ENCODE measurements at places on chromosomes 3 and 15.

- DNase-seq, result no peak
Observed at GRCh38 chr3:28019740-28020139, 221.7 kb upstream of the CMC1 start.

DNA sequence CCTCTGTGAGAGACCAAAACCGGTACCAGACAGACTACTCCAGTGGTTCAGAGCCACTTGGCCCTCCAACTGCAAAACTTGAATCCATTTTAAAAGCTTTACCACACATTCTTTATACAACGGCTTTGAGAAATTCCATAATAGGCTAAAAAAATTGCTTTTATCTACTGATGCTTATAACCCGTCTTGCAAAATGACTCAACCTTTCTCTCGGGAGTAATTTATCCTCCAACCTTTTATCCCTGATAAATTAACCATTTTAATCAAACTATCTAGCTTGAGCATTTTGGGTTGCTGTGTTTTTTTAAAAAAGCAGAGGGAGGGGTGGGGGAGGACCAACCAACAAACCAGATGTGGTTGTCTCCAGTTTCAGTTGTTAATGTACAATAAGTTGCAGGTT lies 275.7 kb upstream of the LRTM1 start:
- no peak for DNase-seq

- DNase-seq, result no peak
Observed at GRCh38 chr15:50883903-50884302, 24.6 kb upstream of the AP4E1 start.

DNA sequence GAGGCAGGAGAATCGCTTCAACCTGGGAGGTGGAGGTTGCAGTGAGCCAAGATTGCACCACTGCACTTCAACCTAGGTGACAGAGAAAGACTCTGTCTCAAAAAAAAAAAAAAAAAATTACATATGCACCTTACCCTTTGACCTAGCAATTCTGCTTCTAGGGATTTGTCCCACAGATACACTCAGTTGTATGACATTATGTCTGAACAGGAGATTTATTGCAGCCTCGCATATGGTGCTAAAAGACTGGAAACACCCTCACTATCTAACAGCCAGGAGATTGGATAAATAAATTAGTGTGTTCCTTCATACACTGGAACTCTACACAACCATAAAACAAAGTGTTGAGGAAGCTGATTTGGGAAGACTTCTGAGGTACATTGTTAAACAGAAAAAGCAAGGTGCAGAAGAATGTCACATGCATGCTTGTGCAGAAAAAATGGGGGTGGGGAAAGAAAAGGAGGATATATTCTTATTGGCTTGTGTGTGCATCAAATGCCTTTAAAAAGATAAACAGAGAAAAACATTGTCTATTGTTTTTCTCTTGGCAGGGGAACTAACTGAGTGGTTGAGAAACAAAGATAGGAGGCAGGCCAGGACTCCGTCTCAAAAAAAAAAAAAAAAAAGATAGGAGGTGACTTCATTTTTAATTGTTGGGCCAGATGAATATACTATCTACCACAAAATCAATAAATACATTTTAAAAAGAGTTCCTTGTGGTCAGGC lies 30.9 kb downstream of the PPCDC start:
- DNase-seq, result no peak

- no peak for DNase-seq
Observed at GRCh38 chr3:182185313-182185712, 473.6 kb downstream of the SOX2 start.

DNA sequence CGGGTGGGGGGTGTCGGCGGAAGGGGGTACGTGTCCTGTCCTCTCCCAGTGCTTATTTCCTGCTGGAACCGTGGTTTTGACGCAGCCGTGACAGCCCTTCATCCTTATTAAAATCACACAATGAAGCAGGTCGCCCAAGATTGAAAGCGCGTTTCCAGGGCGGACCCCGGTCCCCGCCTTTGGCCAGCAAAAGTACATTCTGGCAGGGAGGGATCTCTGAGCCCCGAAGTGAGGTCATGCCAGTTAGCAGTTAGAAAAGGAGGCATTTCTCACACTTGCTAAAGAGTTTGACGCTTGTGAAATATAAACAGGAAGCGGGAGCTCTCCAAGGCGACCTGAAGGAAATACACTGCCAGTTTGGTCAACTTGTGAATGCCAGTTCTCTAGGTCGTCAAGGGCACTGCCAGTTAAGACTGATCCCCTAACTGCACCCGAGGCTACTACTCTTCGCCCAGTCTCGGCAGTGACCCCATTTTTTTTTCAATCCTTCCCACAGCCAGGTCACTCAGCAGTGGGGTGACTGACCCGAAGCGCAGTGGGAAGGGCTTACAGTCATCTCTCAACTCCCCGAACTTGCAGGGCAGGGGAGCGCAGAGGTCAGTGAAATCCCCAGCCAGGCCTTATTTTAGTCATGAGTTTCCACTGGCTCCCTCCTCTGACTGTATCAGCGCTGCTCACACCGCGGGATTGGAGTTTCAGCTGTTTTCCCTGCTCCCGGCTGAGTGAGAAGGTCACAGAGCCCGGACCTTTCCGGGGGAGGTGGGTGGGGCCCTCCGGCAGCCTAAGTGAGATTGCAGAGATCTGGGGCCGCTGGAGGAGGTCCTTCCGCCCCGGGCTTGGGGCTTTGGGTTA lies 2.0 kb upstream of the BHLHE40 start:
- DNase-seq, result no peak

GRCh38 chr3:149315694-149316093 lies 17.7 kb downstream of the TM4SF18 start:
- DNase-seq, result no peak

DNA sequence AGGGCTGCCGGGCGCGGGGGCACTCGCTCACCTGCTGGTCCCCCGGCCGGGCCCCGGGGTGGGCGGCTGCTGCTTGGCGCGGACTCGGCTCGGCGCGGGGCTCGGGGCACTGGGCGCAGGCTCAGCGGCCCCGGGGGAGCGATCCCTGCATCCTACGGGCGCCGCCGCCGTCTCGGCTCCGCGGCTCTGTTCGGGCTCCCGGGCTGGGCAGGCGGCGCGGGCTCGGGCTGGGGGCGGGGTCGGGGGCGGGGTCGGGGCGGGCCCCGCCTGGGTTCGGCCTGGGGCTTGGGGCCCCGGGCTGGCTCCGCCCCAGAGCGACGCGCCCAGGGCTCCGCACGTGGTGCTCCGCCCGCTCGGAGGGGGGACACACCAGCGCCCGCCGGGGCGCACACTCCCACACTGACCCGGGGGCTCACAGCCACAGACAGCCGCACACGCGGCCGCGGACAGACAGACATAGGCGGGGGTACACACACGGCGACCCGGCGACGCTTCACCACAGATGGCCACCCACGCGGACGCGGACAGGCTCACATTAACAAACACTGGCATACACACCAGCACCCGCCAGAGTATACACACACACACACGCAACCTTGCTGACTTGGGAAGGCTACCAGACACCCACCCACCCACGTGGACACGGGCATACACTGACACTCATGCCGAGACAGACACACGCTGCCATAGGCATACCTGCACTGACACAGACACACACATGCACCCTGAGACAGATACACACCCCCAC lies at the start of gene SCN5A:
TSS of gene SCN5A (minus strand) at position 188 of the 748 bp plus-strand sequence. CDS start 16,380 bp downstream, outside the sequence.
- no peak for DNase-seq
